Foreskin keratinocyte (primary cell): ENCODE measurements at places on chromosomes 16 and 17. TPM values are rescaled to one million over a fixed set of nuclear protein-coding genes. Genes with fewer than 3 reads are reported as not detected.

- no peak for DNase-seq
These were observed 88.1 kb upstream of the ASIC2 start for GRCh38 chr17:33381201-33381600.

DNA sequence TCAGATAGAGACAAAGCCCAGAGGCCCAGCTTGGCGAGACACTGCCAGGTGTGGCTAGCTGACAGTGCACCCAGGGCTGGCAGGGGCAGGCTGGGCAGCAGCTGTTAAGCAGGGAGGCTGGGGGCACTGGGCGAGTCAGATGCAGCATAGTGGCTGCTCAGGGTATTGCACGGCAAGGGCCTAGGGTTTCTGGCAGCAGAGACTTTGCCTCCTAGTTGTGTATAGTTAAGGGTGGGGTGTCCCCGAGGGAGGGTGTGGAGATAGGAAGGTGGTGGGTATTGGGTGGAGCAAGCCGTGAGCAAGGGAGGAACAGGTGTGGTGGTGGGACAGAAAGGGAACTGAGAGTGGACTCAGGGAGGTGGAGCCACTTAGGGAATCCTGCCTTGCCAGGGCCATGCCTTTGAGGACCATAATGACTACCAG is 66.0 kb downstream of the SMPD3 start:
- DNase-seq, result no peak

GRCh38 chr17:36608280-36608679 is 6.9 kb downstream of the MRM1 start:
- no peak for DNase-seq

ZNF821 gene
- total RNA-seq, result 3.2 and 3.9 TPM in 2 replicates

GRCh38 chr17:29021226-29021625 is 15.4 kb upstream of the SEZ6 start:
- no peak for DNase-seq

DNA sequence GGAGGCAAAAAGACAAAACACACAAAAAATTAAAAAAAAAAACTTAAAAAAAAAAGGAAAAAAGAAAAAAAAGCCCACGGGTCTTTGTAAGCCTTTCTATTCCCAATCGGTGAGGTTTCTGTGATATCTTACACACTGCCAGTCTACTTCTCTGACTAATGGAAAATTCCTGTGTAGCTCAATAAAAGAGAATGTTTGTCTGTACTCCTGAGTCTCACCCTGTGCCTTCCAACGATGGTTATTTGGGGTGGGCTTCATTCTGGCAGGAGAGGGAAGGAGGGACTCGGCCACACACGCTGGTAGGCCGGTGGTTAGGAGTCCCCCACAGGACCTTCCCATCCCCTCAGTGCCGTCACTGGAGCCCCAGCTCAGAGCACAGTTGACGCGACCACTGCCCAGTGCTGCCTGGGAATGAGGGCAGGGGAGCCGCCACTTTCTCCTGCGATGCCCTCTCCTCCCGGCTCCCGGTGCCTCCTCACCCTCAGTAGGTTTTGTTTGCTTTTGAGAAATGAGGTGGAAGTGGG is 68.0 kb downstream of the AMFR start:
- DNase-seq, result no peak

SLC7A6OS gene
- total RNA-seq, result 14.1 and 14.2 TPM in 2 replicates
